ENCODE measurements at places on chromosomes 2 and 18.

- DNase-seq = no peak
Measured at GRCh38 chr2:33115196-33115595, 168.4 kb downstream of the LTBP1 start.

DNA sequence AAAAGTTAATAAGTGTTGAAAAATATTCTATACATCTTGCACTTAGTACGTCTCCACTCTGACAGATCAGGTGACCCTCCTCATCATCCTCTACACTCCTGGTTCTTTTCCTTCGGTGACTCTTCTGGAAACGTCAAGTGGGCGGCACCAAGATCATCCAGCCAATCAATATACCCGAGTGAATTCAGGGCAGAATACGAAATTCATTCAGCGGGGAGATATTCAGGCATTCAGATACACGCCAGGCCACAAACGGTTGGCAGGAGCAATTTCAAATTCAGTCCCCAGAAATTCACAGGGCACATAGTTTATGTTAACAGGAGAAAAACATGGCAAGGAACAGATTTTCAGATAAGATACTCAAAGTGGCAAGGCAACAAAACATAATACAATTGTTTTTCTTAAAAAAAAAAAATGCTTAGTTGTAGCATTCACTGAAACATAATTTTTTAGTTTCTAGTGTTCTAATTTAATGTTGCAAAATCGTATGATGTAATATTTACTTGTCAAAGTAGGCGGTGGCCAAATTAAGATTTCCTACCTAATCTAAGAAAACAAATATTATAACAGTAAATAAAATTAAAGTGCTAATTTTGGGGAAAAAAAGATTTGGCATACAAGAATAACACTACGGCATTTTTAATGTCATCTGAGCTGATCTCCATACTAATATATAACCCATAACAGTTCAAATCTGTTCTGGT is 4.2 kb downstream of the CLK1 start:
- no peak for DNase-seq

DNA sequence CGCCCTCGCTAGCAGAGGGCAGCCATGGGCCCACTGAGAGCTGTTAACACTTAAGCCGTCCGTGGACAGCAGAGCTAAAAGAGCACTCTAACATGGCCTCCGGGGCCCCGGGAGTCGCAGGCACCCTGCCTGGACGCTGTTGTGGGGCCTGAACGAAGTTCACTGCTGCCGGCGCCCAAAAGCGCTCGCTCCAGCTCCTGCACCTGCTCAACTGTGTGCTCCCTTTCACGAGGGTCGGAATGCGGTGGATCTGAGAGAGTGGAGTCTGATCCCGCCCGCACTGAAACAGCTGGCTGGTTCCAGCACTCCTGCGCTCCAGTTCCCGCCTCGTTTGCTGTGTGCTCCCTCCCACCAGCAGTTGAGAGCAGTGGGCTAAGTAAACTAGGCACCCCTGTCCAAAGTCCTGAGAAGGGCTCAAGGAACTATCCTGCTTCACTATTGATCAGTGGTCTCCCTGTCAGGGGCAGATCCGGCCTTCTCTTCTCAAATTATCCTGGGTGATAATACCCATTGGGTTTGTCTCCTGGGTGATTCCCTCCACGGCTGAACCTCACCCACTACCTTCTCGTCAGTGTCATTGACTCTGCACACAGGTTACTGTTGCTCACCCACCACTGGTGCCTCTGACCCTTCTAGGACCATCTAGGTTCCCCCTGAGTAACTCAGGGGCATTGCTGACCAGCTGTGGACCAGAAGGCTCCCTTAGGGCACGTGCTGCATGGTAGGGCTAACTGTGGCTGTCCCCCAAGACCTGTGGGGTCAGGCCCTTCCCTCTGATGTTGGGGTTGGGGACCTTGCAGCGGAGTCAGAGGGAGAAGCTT is 23.5 kb downstream of the B3GNT7 start:
- DNase-seq = no peak

GRCh38 chr2:186523791-186524190 is 37.7 kb downstream of the ZC3H15 start:
- no peak for DNase-seq

- DNase-seq = no peak
Measured at GRCh38 chr2:28293416-28293815, 99.2 kb upstream of the FOSL2 start.

DNA sequence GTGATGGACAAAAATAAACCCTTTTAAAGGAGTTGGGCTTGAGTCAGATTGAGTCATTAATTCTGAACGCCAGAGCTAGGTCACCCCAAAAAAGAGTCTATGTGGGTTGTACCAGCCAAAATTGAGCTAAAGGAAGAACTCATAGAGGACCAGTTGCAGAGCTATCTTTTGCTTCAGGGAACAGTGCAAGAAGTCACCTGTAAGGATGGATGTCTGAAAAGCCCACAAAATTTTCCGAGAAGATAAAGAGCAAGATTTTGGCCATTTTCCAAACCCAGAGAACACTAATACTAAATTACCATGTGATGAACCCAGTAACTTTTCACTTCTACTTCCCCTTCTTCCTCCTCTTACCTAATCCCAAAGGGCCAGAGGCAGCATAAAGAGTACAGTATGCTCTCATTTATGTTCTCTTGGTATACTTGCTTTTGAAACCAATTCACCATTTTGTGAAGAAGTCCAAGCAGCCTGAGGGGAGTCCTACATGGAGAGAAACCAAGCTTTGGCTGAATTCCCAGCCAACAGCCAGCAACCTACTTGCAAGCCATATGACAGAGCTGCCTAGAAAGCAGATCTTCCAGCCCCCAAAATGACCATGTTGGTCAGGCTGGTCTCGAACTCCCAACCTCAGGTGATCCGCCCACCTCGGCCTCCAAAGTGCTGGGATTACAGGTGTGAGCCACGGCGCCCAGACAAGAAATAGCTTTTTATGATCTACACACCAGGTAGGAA is 551.7 kb downstream of the SATB2 start:
- DNase-seq = no peak

- DNase-seq = no peak
Measured at GRCh38 chr2:164110515-164110914, 374.7 kb upstream of the FIGN start.

Data from right kidney (tissue), 9 donors.